ENCODE measurements at places on chromosomes 2 and 18. TPM values are rescaled to one million over a fixed set of nuclear protein-coding genes. Genes with fewer than 3 reads are reported as not detected.

Gene CRYBA2
- not detected for total RNA-seq

Gene ASAP2
- 13.4 TPM for total RNA-seq

Gene ERFE
- not detected for total RNA-seq

Gene NAT8
- not detected for total RNA-seq

Gene ZNF519
- 3.2 TPM for total RNA-seq

Gene MC4R
- not detected for total RNA-seq

Gene PLEK
- total RNA-seq = 21.5 TPM

Gene RBM43
- 2.0 TPM for total RNA-seq

Gene ZSWIM2
- total RNA-seq = not detected

Gene BUB1
- total RNA-seq = 0.76 TPM

Gene EPAS1
- total RNA-seq = 377 TPM

Gene ZC3H6
- total RNA-seq = 18.7 TPM

Gene LONRF2
- total RNA-seq = 13.5 TPM

Gene TMEM169
- total RNA-seq = 0.27 TPM

Gene LAMA1
- 0.27 TPM for total RNA-seq

Gene KIAA2012
- not detected for total RNA-seq

Gene POTEJ
- total RNA-seq = not detected

Gene ABCG5
- total RNA-seq = not detected

Gene GAREM1
- total RNA-seq = 12.7 TPM

Gene C1GALT1C1L
- 2.7 TPM for total RNA-seq

Gene KCNF1
- 0.97 TPM for total RNA-seq

Gene GYPC
- total RNA-seq = 86.8 TPM

Gene APOB
- total RNA-seq = 48.1 TPM

Gene TAF4B
- total RNA-seq = 2.2 TPM

Gene MC5R
- not detected for total RNA-seq

Gene ARPC2
- 144 TPM for total RNA-seq

Gene GKN2
- not detected for total RNA-seq

Gene PRKAG3
- total RNA-seq = 0.18 TPM

Gene ALPG
- total RNA-seq = not detected

Gene SLC9A4
- not detected for total RNA-seq

Gene LDLRAD4
- total RNA-seq = 80.2 TPM

Gene TUBA4B
- total RNA-seq = not detected

Gene POTEC
- not detected for total RNA-seq

Gene DRC1
- not detected for total RNA-seq

Gene RBMS1
- total RNA-seq = 74.8 TPM

Gene SLC16A14
- 3.1 TPM for total RNA-seq

Gene TUBB8B
- total RNA-seq = not detected

Measured in left cardiac atrium (tissue), 4 donors.